ENCODE measurements at places on chromosomes 12 and 14.

DNA sequence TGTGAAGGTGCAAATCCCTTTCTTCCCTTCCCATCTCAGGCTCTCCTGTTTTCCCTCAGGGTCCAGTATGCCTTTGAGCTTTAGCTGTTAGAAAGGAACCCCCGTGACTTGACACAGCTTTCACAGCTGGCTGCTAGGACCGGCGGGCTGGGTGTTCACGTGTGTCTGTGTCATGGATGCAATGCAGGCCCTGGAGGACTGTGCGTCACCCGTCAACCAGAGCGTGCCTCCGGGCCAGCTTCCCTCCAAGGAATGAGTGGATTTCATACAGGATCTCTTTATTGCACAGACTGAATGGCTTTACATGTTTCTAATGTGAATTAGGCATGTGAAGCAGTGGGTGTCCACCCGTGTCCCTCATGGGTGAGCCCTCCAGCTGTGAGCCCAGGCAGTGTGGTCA lies 77.4 kb downstream of the AACS start:
- no peak overlapping the region for H3K4me3 ChIP-seq
- H3K27me3 ChIP-seq: no peaks in the 10 kb centered on the region
- H3K27ac ChIP-seq: no peak overlapping the region
- H3K36me3 ChIP-seq: peaks cover 3% of the 10 kb centered on the region

DNA sequence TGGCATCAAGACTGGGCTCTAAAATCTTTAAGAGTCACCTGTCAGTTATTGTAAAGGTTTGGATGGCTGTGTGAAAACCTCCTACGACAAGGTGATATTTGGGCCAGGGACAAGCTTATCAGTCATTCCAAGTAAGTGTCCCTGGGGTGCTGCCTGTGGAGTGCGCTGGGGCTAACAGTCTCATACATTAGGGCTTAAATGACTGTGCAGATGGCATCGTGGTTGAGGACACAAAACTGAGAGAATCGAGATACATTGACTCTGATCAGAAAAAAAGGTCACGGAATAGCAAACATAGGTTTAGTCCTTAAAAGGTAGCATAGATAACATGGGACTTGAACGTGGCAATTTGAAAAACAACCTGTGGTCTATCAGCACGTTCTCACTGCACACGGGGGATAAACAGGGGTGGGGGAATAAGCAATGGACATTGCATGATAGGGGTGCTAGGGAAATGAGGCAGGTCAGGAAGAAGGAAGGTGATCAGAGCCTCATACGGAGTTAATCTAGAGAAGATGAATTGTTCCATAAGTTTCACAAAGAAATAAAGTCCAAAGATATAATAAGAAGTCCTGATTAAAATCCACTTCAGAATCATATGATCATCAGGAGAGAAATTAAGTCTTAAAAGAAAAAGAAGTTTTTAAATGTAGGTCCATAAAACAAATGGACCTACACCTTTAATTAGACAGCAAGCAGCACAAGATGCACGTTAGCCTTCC lies 100.3 kb downstream of the DAD1 start:
- peak overlapping the region; percentile 91 for H3K4me3 ChIP-seq
- peak overlapping the region; percentile 96 for H3K27ac ChIP-seq
- H3K36me3 ChIP-seq: peaks cover 48% of the 10 kb centered on the region
- H3K27me3 ChIP-seq: no peaks in the 10 kb centered on the region
- peaks cover 22% of the 10 kb centered on the region for H3K4me1 ChIP-seq

- no peaks in the 10 kb centered on the region for H3K36me3 ChIP-seq
- no peak within 1 kb of the TSS for H3K27ac ChIP-seq
- DNase-seq: no peak
- no peak within 1 kb of the TSS for H3K4me3 ChIP-seq
Measured at GRCh38 chr14:57865403-57866198, at the start of gene SLC35F4. SLC35F4 (minus strand) TSS chr14:57866092.

- H3K4me1 ChIP-seq: no peaks in the 10 kb centered on the region
- H3K4me3 ChIP-seq: no peak overlapping the region
- no peak for DNase-seq
- no peak overlapping the region for H3K27ac ChIP-seq
- H3K36me3 ChIP-seq: no peaks in the 10 kb centered on the region
Measured at GRCh38 chr12:41709463-41710285, 435.0 kb downstream of the GXYLT1 start.

DNA sequence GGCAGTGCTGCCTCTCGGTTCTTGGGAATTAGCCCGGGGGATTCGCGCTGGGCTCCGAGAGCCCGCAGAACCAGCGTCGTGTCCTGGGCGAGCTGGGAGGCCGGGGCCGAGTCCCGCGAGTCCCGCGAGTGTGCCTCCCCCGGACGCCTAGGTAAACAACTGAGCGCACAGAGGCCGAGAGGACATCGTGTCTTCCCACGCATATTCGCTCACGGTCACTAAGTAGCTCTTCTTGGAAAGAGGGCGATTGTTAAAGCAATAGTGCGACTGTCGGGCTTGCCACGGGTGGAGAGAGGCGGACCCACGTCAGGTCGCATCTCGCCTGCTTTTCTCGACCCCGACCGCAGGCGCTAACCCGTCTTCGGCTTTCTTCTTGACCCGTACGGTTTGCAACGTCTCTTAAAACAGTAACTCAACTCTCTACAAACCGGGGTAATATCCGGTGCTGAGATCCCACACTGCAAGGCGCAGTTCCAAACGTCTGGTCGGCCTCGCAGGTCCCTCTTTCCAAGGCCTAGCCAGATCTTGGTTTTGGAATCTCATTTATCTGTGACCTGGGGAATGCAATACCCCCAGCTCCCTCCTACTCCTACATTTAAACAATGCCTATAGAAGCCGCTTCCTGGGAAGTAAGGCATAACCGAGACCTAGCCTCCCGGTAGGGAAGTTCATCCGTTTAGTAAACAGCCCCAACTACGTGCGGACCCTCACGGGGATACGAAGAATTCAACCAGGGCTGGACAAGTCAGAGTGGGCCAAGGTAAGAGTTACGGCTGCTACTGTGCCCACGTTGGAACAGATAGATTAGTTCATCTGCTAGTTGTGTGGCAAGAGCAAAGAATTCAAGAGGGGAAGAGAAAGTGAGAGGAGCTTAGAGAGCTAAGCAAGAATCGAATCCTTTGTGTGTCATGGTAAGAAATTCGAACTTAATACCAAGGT lies 736 bp upstream of the PHLDA1 start:
- peak; percentile 39 for DNase-seq
- peak overlapping the region; percentile 96 for H3K27ac ChIP-seq
- H3K4me3 ChIP-seq: peak overlapping the region; percentile 99

GRCh38 chr14:50943943-50944646 lies at the start of gene PYGL:
PYGL (minus strand) TSS chr14:50944483; CDS start chr14:50944403, 80 bp downstream.
- peak within 1 kb of the TSS; percentile 52 for H3K27ac ChIP-seq
- peaks cover 6% of the 10 kb centered on the region for H3K4me1 ChIP-seq
- DNase-seq: no peak

DNA sequence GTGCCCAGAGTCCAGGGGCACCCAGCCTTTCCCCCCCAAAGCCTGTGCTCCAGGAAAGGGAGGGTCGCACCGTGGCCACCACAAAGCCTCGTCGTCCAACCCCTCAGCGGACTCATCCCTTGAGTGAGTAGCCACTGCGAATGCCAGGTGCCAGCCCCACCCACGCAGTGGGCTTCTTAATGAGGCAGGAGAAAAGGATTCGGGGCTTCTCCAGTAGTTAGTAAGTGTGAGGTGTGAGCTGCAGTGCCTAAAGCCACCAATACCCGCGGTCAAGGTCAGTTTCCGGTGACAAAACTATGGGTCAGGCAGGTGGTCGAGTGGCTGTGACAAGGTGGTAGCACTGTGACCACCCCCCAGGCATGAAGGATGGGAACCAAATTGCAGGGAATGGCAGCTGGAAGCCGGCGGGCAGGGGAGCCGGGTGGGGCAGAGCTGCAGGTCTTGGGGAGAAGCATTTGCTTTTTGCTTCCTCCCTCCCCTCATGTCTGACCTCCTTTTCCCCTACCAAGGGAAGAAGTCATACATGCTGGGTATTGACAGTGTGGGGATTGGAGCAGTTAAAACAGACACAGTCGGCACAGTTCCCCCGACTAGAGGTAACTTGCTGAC lies 8.0 kb downstream of the RAN start:
- peaks cover 49% of the 10 kb centered on the region for H3K4me1 ChIP-seq
- DNase-seq: no peak
- no peaks in the 10 kb centered on the region for H3K27me3 ChIP-seq
- peak overlapping the region; percentile 56 for H3K4me3 ChIP-seq
- no peak overlapping the region for H3K27ac ChIP-seq

- no peaks in the 10 kb centered on the region for H3K4me1 ChIP-seq
- H3K4me3 ChIP-seq: no peak overlapping the region
- no peaks in the 10 kb centered on the region for H3K36me3 ChIP-seq
- H3K27me3 ChIP-seq: no peaks in the 10 kb centered on the region
- no peak for DNase-seq
- H3K27ac ChIP-seq: no peak overlapping the region
Measured at GRCh38 chr12:81257947-81258551, 180.2 kb downstream of the ACSS3 start.

DNA sequence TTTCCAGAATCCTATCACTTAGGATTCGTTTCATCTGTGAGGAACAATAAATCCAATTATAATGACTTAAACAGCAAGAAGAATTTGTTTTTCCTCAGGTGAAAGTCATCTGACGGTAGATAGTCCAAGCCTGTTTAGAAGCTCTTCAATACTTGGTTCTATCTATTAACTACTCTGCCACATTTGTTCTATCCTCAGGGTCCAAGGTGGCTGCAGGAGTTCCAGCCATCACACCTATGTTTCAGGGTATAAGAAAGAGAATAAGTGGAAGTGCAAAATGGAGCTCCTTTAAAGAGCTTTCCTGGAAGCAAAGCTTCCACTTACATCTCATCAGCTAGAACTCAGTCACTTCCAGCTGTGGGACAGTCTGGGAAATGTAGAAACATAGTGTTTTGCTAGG lies 72.1 kb upstream of the CCDC60 start:
- no peak overlapping the region for H3K27ac ChIP-seq
- H3K27me3 ChIP-seq: peaks cover 3% of the 10 kb centered on the region
- H3K4me1 ChIP-seq: no peaks in the 10 kb centered on the region

- no peaks in the 10 kb centered on the region for H3K27me3 ChIP-seq
- H3K4me1 ChIP-seq: no peaks in the 10 kb centered on the region
- H3K27ac ChIP-seq: no peak overlapping the region
- no peak for DNase-seq
Measured at GRCh38 chr14:32925439-32925838, 13.2 kb upstream of the NPAS3 start.

- H3K4me1 ChIP-seq: peaks cover 89% of the 10 kb centered on the region
- H3K4me3 ChIP-seq: peak overlapping the region; percentile 84
- H3K27ac ChIP-seq: peak overlapping the region; percentile 75
- no peak for DNase-seq
- peaks cover 48% of the 10 kb centered on the region for H3K36me3 ChIP-seq
Measured at GRCh38 chr14:61470261-61470960, 149.0 kb downstream of the PRKCH start.

GRCh38 chr12:52061470-52062166 lies 8.2 kb upstream of the ATG101 start:
- H3K36me3 ChIP-seq: peaks cover 17% of the 10 kb centered on the region
- no peak for DNase-seq
- H3K4me1 ChIP-seq: peaks cover 4% of the 10 kb centered on the region
- no peak overlapping the region for H3K4me3 ChIP-seq

- no peaks in the 10 kb centered on the region for H3K36me3 ChIP-seq
- peaks cover 8% of the 10 kb centered on the region for H3K27me3 ChIP-seq
- peaks cover 5% of the 10 kb centered on the region for H3K4me1 ChIP-seq
- DNase-seq: peak; percentile 52
Measured at GRCh38 chr12:107912421-107913004, 138.0 kb downstream of the ASCL4 start.

- DNase-seq: no peak
- H3K27me3 ChIP-seq: peaks cover 1% of the 10 kb centered on the region
- H3K27ac ChIP-seq: peak overlapping the region; percentile 61
- H3K4me1 ChIP-seq: peaks cover 10% of the 10 kb centered on the region
- H3K4me3 ChIP-seq: no peak overlapping the region
- H3K36me3 ChIP-seq: no peaks in the 10 kb centered on the region
Measured at GRCh38 chr14:102949062-102949800, 26.8 kb downstream of the AMN start.

DNA sequence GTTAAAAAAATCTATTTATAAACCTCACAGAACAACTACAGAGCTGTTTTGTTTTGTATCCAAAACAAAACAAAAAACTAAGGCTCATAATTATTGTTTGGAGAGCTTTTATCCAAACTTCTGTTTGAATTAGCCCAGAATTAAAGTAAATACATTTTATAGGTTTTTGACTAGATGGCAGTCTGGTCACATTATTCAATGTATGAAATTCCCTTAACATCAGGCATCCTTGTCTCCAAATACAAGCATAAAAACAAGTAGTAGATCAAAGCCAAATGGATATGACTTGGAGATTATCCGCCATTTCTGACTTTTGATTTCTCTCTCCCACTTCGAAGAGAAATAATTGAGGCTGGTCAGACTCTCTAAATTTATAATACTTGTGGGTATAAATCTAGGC lies 63.5 kb downstream of the SLC38A1 start:
- H3K36me3 ChIP-seq: peaks cover 71% of the 10 kb centered on the region
- no peak for DNase-seq

GRCh38 chr14:26484562-26484961 lies 113.3 kb downstream of the NOVA1 start:
- no peaks in the 10 kb centered on the region for H3K4me1 ChIP-seq
- no peaks in the 10 kb centered on the region for H3K36me3 ChIP-seq
- H3K27ac ChIP-seq: no peak overlapping the region

GRCh38 chr12:75823475-75823874 lies 208.1 kb downstream of the PHLDA1 start:
- no peaks in the 10 kb centered on the region for H3K27me3 ChIP-seq
- no peak overlapping the region for H3K27ac ChIP-seq
- DNase-seq: no peak
- no peaks in the 10 kb centered on the region for H3K36me3 ChIP-seq

DNA sequence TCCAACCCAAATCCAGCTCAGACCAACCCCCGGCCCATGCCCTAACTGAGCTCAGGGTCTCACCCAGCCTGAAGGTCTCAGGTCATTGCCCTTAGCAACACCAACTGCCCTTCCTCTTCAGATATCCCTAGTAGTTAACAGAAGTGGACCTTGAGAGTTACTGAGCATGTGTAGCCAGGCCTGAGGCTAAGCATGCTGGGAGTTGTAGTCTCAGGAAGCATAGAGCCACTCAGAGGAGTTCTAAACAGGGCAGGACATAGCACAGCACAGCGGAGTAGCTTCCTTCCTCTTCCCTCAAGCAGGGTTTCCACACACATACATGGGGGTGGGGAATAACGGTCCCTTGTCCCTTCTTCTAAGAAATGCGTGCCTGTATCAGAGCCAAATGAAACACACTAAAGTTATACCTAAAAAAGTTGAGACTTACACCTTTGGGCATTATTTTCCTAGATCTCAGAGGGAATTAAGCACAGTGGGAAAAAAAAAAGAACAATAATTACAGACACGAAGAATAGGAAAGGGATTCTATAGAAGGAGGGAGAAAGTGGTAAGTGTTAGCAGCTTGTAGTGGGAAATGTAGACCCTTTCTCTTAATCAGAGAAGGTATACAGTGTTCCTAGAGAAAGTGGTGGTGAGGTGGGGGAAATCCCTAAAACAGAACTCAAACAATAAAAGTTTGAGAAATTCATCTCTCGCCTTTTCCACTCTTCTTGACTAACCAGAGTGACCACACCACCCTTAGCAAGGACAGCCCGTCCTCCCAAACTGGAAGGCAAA lies 4.4 kb downstream of the KMT2D start:
- DNase-seq: peak; percentile 50
- H3K27me3 ChIP-seq: no peaks in the 10 kb centered on the region
- H3K4me3 ChIP-seq: peak overlapping the region; percentile 95
- H3K27ac ChIP-seq: peak overlapping the region; percentile 65
- H3K36me3 ChIP-seq: peaks cover 41% of the 10 kb centered on the region
- H3K4me1 ChIP-seq: peaks cover 47% of the 10 kb centered on the region
